ENCODE measurements at places on chromosomes 7 and 10.

DNA sequence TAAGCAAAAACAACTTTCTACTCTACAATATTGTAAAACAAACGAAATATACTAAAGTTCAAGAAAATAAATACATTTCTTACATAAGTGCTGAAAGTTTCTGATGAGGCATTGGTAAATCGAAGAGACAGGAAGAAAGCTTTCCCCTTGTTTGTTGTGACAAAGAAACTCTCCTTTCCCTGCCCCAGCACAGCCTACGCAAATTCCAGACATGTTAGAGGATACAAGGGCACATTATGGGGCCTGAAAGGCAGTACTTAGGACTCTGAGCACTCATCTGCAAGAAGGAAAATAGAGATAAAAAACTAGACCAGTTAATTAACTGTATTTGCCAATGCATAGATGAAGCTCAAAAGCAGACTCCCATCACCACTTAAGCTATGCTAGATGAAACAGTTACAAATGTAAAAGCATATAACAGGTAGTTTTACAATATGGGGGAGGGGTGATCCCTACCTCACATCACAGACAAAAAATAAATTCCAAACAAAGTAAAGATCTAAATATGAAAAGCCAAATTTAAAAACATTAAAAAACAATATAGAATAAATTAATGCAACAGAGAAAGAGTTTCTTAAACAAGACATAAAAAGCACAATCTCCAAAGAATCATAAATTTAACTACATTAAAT lies 21.8 kb downstream of the ARHGAP19 start:
- no peak for DNase-seq

- no peak for DNase-seq
These were observed 78.8 kb downstream of the FAM13C start for GRCh38 chr10:59283456-59284091.

- DNase-seq = no peak
These were observed 70.1 kb downstream of the CDK14 start for GRCh38 chr7:90666186-90666585.

DNA sequence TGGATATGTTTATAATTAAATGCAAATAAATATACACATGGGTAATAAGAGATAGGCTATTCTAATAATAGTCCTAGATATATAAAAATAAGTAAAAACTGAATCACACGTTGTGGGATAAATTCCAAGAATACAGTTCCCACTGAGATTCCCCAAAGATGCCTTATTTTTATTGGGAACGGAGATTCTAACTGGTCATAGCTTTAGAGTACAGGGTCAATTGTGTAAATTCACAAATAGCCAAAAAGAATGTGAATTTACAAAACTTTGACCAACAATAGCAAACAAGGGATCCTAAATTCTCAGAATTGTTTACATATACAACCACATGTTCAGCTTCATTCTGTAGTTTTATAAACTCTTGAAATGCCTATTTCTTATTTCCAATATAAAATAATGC lies 65.0 kb downstream of the VSTM4 start:
- DNase-seq = no peak

- DNase-seq = no peak
These were observed 451.2 kb downstream of the PLXNA4 start for GRCh38 chr7:132125096-132125495.

DNA sequence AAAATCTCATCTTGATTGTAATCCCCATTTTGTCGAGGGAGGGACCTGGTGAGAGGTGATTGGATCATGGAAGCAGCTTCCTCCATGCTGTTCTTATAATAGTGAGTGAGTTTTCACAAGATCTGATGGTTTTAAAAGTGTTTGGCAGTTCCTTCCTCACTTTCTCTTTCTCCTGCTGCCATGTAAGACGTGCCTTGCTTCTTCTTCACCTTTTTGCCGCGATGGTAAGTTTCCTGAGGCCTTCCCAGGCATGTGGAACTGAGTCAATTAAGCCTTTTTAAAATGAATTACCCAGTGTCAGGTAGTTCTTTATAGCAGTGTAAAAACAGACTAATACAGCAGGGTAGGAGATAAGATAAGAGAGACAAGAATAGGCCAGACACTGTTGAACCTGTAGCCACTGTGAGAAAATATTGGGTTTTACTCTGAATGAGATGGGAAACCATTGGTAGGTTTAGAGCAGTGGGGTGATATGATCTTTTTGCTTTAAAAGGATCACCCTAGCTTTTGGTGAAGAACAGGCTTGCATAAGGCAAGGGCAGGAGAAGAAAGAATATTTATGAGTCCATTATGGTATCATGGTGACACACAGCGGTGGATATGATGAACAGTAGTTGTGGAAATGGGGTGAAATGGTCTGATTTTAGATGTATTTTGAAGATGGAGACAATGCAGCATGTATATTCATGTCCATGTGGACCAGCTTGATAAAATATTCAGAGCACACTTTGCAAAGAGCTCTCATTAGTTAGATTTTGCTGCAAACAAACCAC lies 11.5 kb downstream of the OR6B1 start:
- DNase-seq = no peak

- no peak for DNase-seq
These were observed 40.6 kb downstream of the GHRHR start for GRCh38 chr7:31004393-31004792.

- no peak for DNase-seq
These were observed 1.0 kb upstream of the KNDC1 start for GRCh38 chr10:133158756-133159610.

DNA sequence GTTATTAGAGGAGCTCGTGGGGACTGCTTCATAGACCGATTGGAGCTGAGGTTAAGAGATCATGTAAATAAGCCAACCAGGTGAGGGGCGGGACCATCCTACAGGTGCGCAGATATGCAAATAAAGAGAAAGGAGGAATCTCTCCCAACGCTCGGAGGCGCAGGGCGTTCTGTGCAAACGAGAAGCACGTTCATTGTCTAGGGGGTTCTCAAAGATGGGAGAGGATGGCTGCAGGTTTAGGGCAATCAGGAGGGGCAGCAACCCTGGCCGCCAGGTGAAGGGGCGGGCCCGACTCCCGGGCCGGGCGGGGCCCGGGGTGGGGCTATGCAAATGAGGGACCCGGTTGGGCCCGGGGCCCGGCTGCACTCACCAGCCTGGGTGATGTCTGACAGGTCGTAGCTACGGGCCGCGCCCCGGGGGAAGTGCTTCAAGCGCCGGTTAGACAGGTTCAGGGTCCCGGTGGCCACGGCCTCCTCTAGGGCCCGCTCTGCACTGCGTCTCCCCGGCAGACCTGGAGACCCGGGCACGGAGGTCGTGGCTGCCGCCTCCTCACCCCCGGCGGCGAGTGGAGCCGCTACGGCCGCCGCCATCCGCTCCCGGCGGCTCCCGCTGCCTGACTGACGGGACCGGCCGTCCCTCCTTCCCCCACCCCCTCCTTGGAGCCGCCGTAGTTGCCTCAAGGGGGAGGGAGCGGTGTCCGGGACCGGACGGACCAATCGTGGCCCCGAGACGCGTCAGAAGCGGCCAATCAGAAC lies at the start of gene LRCH4:
LRCH4 (minus strand) TSS at position 619 of the 755 bp plus-strand sequence; CDS start at position 590, 29 bp downstream.
- no peak for DNase-seq

DNA sequence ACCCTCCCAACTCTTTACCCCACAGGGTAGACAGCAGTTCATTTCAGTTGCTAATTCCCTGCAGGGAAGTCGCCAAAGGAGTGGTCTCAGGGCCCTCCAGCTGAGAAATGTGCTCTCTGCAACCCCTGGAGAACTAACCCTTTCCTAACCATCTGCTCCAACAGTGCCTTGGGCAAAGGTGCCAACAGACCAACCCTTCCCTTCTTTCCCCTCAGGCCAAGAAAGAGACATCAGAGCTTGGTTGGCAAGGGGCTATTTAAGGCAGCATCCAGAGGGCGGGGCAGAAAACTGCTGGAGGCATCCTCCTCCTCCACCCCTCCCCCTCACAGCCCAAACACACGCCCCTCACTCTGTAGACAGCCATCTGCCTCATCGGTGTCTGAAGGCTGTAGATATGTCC lies 1.7 kb downstream of the SORBS1 start:
- no peak for DNase-seq

DNA sequence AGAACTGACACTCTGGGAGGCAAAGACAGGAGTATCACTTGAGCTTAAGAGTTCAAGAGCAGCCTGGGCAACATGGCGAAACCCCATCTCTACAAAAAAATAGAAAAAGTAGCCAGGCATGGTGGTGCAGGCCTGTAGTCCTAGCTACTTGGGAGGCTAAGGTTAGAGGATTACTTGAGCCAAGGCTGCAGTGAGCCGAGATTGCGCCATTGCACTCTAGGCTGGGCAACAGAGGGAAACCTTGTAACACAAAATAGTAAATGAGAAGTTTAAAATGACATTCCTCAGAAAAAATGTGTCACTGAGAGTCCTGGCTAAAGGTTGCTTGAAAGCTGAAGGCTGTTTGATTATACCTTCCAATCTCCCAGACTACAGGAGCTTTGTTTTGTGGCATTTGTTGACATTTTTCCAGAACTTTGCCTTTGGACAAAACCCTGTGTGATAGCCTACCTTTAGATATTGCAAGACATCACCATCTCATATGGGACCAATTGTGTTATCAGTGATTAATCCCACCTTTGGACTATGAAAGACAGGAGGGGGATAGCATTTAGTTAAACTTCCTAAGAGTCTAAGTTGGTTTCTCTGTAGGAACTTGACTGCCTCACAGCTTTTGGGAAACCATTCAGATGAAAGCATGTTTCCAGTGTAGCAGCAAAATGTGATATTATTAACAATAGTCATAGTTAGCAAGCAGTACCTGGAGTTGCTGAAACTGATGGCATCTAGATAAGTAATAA lies 5.3 kb downstream of the TNKS2 start:
- no peak for DNase-seq

Measured in DND-41 (cell line).